Pericardium fibroblast (primary cell): ENCODE measurements at places on chromosomes 5 and 9. TPM values are rescaled to one million over a fixed set of nuclear protein-coding genes. Genes with fewer than 3 reads are reported as not detected.

Gene FAM221B
- total RNA-seq = not detected in 2 replicates

Gene RIC1
- 23.7 and 45.3 TPM in 2 replicates for total RNA-seq

Gene CAMK4
- 0.43 and 1.1 TPM in 2 replicates for total RNA-seq

Gene PCDHA3
- total RNA-seq = 0.12 TPM in 1 of 2 replicates, not detected in the other

Gene CNTLN
- 5.4 and 5.5 TPM in 2 replicates for total RNA-seq

Gene PCDHA12
- not detected in 2 replicates for total RNA-seq

Gene MSMP
- total RNA-seq = not detected in 2 replicates

Gene LURAP1L
- total RNA-seq = 17.7 and 26.5 TPM in 2 replicates

Gene CCDC152
- 1.3 and 3.2 TPM in 2 replicates for total RNA-seq

Gene PLCXD3
- 11.1 and 25.0 TPM in 2 replicates for total RNA-seq
